ENCODE measurements at places on chromosomes 1 and 21.

GRCh38 chr1:8169364-8170058, 143.4 kb upstream of the ERRFI1 start:
- DNase-seq: peak; percentile 70

DNA sequence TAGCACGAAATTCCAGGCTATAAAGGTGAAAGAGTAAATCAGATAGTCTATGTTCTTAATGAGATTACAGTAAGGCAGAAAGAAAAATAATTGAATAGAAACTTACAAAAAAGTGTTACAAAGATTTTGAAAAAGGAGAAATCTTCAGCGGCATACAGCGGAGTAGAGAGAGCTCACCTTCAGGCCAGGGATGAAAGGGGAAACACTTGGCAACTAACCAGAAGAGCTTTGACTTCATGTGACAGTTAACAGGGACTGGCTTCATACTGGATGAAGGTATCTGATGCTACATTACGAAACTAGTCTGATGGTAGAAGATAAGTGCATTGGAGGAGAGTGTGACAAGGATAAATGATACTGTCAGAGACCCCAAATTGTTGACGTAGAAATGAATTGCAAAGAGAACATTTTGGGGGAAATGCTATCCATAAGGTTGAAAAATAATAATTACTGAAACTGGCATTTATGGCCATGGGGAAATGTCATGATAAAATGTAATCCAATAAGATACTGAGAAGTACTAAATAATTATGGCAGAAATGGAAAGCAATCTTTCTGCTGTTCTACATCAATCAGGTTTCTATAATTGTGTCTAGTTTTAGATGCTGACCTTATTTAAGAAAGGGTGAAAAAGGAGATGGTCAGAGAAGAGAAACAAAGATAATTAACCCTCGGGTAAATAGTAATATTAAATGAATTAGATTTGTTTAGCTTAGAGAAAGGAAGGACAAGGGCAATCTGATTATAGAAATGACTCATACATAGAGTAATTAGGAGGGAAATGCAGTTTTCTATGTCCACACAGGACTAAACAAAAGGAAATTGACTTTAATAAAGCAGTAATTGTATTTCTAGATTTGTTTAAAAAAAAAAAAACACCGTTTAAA, 808.7 kb downstream of the NCAM2 start:
- DNase-seq: no peak

DNA sequence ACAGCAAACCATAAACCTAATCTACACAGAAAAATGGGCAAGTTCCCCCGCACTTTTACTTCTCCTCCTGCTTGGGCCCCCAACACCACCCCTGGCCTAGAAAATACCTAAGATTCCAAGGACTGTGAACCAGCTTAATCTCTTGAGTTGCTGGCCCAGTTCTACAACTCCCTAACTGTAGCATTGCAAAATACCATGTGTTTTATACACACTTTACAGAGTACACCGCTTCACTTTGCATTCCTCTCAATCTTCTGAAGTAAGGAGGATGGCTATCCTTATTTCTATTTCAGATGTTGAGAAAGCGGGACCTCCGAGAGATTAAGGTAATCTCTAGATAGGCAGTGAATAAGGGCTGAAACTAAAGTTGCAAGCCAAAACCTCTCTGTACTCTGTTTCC, 408.3 kb upstream of the NR5A2 start:
- DNase-seq: no peak

DNA sequence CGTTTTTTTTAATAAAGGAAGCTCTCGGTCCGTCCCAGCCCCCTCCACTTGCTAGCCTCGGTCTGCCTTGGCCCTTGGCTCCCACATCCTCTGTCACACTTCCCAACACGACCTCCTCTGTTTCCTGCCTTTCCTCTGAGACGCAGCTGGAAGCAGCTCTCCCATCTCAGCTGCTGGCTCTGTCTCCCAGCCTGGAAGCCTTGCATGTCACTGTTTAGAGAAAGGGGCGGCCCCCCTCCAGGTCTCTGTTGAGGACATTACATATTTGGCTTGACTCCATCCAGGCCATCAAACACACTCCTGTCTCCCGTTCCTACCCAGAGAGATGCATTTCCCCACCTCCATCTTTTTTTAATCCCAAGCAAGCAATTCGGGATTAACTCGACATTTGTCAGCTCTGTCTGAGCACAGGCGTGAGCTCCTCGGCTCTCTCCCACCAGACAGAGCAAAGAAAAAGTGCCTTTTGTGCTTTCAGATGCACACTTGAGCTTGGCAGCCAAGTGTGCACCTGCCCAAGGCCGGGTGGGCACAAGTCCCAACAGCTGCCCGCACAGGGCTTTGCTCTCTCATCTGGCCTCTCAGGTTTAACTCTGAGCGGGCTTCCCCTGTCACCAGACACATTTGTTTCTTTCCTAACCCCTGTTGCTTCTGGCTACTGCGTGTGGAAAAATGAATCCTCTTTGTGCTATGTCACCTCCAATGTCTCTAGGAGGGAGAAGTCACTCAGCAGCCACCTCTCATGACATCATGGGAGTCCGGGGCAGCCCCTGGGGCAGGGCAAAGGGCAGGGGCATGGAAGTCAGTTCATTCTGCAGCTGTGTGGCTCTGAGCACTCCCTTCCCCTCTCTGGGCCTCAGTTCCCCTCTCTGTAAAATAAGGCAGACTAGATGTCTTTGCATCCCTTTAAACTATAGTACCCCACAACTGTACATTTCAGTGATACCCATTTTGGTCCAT, 108.3 kb downstream of the KCND3 start:
- no peak for DNase-seq

GRCh38 chr1:17895986-17896385, 140.9 kb downstream of the ACTL8 start:
- no peak for DNase-seq

DNA sequence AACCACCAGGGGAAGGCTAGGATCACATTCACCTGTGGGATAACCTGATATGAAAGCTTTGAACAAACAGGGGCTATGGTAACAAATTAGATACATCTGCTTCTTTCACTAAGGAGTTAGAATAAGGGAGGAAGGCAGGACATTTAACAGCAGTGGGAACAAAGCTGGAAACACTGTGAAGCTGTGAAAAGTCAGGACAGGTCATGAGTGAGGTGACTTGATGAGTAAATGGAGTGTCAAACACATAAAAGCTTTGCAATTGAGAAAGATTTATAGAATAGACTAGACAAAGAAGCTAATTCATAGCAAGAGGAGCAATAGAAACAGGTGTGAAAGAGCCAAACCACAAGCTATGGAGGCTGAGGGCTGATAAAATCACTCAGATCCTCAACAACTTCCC, 110.0 kb downstream of the ASTN1 start:
- no peak for DNase-seq

GRCh38 chr21:37072274-37072987, 440 bp downstream of the PIGP start:
- peak; percentile 50 for DNase-seq

DNA sequence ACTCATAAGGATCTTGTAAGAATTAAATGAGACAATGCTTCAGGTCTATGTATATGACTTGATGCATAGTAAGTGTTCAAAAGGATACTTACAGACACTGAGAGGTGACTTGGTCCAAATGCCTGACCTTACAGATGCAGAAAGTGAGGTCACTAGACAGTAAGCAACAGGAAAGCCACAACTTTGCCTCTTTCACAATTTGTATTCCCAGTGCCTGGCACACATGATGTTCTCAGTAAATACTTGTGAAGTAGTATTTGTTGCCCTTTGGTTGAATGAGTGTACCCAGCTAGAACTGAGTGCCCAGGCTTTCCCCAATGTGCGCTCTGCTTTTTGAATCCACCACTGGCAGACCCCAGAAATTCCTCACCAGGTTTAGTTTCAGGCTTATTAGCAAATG, 105.1 kb downstream of the BEND5 start:
- no peak for DNase-seq

- no peak for DNase-seq
These were observed 6.3 kb upstream of the SRARP start for GRCh38 chr1:15997637-15998280.

DNA sequence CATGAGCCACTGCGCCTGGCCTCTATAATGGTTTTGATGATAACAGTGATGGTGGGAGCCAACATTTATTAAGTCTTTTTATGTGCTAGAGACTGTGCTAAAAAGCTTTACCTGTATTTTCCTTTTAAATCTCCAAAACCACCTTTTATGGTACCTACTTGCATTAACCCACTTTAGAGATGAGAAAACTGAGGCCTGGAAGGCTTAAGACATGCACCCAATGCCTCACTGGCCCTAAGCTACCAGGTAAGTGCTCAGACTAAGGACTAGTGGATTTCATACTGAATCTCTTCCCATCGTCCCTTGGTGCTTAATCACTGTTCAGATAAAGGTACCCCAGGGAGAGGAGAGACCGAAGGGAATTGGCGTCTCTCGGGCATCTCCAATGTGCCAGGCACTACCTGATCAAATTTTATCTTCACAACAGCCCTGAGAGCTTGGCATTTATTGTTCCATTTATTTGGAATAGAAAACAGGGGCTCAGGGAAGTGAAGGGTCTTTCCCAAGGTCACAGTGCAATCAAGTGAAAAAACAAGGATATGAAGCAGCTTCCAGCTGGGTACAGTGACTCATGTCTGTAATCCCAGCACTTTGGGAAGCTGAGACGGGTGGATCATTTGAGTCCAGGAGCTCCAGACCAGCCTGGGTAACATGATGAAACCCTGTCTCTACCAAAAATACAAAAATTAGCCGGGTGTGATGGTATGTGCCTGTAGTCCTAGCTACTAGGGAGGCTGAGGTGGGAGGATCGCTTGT, 84.2 kb downstream of the LACTBL1 start:
- no peak for DNase-seq

GRCh38 chr1:183236158-183236725, 50.2 kb downstream of the LAMC2 start:
- no peak for DNase-seq

- no peak for DNase-seq
These were observed 204.0 kb upstream of the HMCN1 start for GRCh38 chr1:185530215-185530614.

DNA sequence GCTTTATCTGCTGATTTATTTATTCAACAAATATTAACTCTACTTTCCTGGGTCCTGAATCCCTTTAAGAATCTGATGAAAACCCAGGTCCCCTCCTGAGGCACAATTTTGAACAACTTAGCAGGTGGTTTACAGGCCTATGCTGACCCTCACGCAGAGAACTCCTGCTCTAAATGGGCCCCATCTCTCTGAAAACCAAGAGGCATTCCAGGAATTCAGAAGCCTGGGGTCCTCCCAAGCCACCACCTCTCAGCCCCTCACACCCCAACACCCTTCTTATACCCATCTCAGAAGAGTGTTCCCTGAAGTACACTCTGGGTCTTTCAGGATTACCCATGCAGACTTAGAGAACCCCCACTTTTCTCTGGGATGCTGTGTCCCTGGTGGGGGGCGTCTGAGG, 34.5 kb downstream of the LHX4 start:
- no peak for DNase-seq

- no peak for DNase-seq
These were observed 42.8 kb upstream of the ENAH start for GRCh38 chr1:225695578-225696337.

DNA sequence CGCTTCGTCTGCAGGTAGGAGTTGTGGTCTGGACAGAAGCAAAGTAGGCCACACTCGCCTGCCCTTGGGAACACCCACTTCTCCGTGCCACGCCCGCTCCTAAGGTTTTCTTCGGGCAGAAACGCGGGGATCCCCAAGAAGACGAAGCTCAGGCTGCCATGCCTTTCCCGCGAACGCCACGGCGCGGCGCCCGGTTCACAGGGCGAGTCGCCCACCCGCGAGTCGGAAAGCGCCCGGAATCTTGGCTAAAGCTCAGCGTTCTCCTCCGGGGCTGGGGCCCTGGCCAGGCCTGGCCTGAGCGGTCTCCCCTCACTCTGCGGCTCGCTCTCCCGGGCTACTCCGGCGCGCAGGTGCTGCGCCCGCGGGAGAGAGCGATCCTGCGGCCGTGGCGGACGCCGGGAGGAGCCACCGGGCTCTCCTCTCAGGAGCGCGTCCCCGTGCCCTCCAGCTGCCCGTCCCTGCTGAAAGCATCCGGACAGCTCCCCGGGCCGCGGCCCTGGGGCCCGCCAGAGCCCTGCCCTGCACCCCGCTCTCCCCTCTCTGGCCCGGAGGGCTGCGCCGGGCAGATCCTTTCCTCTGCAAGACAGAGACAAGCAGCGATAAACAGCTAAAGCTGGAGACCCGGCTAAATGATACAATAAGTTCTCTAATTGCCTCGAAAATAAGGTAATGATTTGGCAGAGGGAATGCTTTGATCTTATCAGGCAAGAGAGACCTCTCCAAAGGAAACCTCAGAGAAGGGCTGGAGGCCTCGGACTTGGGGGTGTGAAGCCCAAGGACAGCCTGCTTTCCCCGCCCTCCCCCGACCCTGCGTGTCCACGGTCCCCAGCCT, 6.7 kb upstream of the WNT2B start:
- no peak for DNase-seq

DNA sequence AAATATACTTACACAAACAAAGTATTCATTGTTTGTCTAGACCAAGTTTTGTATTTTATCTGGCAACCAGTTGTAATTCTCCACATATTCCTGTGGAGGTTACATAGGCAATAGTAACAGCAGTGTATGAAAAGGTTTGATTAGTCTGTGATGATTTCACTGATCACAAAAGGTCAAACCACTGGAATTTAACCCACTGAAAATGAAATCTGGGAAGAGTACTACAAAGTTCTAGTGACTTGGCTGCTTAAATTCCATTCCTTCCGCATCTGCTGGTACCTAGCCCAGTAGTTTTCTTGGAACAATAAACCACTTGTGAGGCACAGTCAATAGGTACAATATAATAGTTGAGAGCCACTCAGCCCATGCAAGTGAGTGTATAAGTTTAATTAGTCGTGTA, 205.4 kb downstream of the NFIA start:
- no peak for DNase-seq

DNA sequence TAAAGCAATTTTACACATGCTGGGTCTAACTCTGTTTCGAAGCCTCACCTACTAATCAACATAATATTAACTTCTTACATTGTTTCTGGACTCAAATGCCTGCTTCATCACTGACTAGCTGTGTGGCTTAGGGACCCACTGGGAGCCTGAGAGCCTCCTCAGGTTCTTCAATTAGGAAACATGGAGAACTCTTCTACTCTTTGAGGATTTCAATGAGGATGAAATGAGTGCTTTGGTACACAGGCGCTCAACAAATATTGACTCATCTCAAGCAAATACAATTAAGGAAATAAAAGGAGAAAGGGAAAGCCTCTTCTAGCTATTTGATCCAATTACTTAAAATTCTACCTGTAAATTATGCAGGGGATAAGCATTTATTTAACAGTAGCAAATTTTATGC, 84.4 kb upstream of the JAK1 start:
- no peak for DNase-seq

GRCh38 chr1:240967070-240967724, 355.2 kb upstream of the GREM2 start:
- no peak for DNase-seq

DNA sequence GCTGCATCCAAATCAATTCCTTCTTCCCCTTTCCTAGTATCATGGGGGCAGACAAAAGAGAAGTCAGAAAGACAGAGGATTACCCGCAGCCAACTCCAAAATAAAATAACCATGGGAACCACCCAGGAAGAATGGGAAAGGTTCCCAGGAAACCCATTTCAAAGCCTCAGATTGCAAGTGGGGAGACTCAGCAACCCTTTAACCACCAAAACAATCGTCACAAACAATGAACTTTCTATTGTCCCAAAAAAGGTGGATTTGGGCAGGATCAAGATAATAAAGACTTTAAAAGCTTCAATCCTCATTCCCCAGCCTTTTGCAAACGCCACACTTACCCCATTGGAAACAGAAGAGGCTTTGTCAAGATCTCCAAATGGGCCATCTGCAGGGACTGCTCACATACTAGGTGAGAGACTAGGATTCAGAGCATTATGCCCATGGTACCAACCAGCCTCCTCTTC, 5.1 kb downstream of the TIAM1 start:
- DNase-seq: no peak

GRCh38 chr1:54798206-54798605, 2.9 kb downstream of the TTC22 start:
- DNase-seq: no peak

All from GM18507 (cell line).